ENCODE measurements at places on chromosomes 5 and 9. TPM values are rescaled to one million over a fixed set of nuclear protein-coding genes. Genes with fewer than 3 reads are reported as not detected.

GRCh38 chr9:110344821-110345220 lies 7.2 kb upstream of the TXNDC8 start:
- no peak for DNase-seq

- DNase-seq = no peak
Observed at GRCh38 chr9:84354035-84354434, 13.5 kb upstream of the SLC28A3 start.

Gene PLAC8L1
- total RNA-seq = not detected

GRCh38 chr5:80707645-80708044 lies 52.9 kb upstream of the DHFR start:
- no peak for DNase-seq

DNA sequence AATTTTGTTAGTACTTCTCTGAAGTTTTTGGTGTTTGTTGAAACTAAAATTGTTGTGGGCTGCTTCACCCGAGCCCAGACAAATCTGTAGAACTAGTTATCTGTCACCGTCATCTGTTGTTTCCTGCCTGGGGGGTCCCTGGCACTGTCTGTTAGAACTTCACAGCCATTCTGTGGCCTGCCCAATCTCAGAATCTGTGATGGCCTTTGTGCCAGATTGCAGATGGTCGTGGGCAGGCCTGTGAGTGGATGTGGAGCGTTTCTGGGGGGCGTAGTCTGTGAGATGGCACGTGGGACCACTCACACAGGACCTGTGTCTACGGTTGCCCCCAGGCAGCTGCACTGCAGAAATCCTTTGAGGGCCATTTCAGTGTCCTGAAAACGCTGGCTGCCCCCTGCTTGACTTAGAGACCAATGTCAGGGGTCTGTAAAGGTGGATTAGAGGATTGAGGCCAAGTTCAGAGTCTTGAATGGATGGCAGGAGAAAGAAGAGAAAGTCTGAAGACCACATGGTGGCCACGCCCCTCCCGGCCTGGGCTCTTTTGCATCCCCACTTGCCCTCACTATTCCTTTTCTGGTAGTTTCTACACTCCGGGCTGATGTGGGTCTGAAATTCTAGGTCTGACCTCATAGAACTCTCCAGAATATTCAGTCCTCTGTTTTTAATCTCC lies 38.3 kb downstream of the TRIO start:
- DNase-seq = no peak

DNA sequence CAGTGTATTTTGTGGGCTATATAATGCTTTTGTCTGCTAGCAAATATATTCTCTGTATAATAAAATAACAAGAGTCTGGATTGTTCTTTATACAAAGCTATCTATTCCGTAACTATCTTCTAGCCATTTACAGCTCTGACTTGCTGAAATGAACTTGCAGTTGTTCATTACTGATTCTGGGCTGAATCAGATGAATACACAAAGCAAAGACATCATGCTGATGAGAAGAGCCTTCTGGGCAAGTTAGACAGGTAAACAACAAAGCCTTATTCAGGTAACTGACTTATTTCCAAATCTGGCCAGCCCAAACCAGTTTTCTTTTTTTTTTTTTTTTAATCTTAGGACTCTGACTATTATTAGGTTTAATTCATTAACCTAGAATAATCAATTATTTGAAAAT lies 255.5 kb downstream of the KIAA0825 start:
- DNase-seq = no peak

GRCh38 chr5:158153508-158153907 lies 294.6 kb upstream of the CLINT1 start:
- no peak for DNase-seq

Gene EGFL7
- 34.6 TPM for total RNA-seq

- no peak for DNase-seq
Observed at GRCh38 chr5:177276886-177277285, 26.6 kb downstream of the RAB24 start.

GRCh38 chr5:124643336-124643735 lies 103.1 kb downstream of the ZNF608 start:
- no peak for DNase-seq

DNA sequence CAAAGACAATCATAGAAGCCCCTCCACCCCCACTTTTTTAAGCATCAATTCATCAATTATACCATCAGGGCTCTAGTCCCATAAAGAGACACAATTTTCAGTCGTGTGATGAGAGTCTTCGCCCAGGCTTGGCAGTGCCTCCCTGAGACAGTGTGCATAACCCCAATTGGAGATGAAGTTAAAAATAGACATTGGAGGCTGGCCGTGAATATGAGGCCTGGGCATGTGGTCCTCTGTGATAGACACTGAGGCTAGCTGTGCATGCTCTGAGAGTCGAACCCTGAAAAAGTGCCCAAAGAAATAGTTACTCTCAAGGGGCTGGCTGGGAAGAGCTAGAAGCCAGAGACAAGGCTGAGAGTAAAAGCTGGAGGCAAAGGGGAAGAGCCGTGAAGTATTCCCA lies 248.6 kb upstream of the NR4A3 start:
- DNase-seq = no peak

- no peak for DNase-seq
Observed at GRCh38 chr9:33785914-33786313, 9.4 kb upstream of the PRSS3 start.

- DNase-seq = peak; percentile 87
Observed at GRCh38 chr9:91419222-91420191, 4.1 kb downstream of the NFIL3 start.

- no peak for DNase-seq
Observed at GRCh38 chr9:134690946-134691694, 49.5 kb downstream of the COL5A1 start.

- DNase-seq = no peak
Observed at GRCh38 chr5:78701795-78702410, 53.3 kb upstream of the LHFPL2 start.

DNA sequence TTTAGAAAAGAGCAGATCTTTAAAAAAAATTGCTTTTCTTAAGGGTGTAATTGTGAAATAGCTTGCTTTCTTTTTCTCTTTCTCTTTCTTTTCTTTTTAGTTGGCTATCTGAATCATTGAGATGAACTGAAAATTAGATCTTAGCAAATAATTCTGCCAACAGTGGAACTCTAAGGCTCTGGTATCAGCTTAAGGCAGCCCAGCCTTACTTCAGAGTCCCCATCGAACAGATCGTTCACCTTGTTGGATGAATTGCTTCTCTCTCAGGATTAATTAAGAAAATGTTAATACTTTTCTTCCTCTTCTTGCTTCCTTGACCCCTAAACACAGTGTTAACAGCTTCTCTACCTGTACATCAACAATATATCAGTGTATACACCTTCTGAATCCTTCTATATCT lies 92.1 kb downstream of the ZCCHC7 start:
- DNase-seq = no peak
